ENCODE measurements at places on chromosomes 5 and 9. TPM values are rescaled to one million over a fixed set of nuclear protein-coding genes. Genes with fewer than 3 reads are reported as not detected.
A peak's percentile ranks its signal among the peaks of the same experiment; 100 is the strongest.

- DNase-seq = no peak
Measured at GRCh38 chr5:24693609-24694008, 48.8 kb upstream of the CDH10 start.

Gene PRPF4
- 46.4 TPM for total RNA-seq

DNA sequence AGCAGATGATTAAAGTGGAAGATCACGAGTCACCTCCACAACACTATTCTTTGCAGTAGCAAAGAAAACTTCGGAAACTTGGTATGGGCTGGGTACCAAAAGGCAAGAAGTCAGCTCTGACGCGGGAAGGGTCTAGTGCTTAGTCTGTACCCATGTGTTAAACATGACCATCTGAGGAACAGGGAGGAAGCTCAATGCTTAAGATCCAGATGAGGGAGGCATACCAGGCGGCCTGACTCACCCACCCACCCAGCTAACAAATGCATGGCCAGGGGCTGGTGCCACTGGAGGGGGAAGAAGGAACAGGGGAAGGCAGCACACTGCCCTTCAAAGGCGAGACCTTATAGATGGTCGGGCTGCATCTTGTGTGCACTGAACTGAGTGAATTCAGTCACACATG lies 41.8 kb downstream of the CAMSAP1 start:
- DNase-seq = no peak

Gene CBY3
- not detected for total RNA-seq

DNA sequence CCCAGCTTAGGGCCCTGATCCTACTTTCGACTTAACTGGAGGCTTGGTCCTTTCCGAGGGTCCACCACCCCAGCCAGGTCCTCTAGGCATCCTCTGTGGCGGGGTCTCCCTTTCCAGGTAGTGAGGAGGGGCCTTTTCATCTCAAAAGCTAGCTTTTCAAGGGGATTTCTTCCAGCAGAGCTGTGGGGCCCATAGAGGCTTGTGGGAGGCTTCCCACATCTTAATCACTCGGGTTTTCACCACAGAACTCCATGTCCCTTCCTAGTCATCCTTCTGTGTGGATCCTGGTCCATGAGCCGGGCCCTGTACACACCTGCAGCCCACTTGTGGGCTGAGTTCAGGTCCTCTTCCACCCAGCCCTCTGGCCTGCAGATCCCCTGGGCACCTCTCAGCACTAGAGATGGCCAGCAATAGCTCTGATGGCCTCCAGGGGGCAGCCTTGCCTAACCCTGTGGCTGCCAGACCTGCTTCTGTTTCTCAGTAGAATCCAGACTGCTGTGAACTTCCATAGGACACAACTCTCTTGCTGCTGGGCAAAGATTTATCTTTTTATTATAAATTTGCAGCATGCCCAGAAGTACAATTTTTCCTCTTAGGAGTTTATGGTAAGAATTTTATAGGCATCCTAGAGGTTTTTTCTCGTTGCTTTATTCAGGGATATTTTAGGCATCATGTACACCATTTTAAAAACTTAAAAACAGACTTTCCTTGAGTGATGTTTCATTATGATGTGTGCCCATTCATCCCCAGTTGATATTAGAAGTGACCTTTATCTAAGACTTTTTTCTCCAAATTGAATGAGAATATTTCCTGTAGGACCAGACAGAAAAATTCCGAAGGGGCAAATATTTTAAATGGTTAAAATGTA lies 208.9 kb downstream of the TRIO start:
- DNase-seq = peak; percentile 57

GRCh38 chr5:39578887-39579497 lies 154.2 kb upstream of the DAB2 start:
- DNase-seq = no peak

DNA sequence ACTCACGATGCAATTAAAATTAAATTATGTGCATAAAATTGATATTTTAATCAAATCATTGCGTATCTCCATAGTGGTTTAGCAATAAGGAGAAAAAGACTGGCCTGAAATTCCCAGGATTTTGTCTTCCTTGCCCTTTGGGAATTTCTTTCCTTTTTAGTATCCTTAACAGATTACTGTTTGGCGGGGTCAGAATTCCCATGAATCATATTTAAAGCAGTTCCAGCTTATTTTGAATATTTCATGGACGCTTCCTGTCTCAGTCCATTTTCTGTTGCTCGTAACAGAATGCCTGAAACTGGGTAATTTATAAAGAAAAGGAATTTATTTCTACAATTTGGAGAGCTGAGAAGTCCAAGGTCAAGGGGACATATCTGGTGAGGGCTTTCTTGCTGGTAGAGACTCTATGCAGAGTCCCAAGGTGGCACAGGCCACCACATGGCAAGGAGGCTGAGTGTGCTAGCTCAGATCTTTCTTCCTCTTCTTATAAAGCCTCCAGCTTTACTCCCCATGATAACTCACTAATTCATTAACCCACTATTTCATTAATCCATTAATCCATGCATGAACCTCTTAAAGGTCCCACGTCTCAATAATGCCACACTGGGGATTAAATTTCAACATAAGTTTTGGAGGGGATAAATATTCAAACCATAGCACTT lies 37.8 kb downstream of the CDH6 start:
- DNase-seq = no peak
